Stimulated activated CD8-positive, alpha-beta memory T cell treated with anti-CD3 and anti-CD28 coated beads, Interleukin-2, amount 100 ng/mL, for 1 hour (primary cell): ENCODE measurements at places on chromosomes 7 and 10.

- DNase-seq: no peak
These were observed 74.7 kb upstream of the ITGB1 start for GRCh38 chr10:33032654-33033151.

DNA sequence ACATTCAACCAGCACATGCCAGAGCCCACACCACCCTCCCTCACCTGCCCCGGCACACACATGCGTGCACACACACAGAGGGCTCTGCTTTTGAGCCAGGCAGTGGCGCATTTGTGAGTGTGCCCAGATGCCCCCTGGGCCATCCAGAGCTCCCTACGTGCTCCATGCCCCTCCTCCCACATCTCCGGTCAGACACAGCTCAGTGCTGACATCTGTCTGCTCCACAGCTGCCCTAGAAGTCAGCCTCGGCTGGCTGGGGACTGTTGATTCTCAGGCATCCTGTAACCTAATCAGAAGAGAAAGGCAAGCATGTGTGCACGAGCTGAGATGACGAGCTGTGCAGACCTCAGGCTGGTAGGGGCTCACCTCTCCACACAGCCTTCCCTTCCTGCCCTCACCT lies 135.1 kb downstream of the ZMIZ1 start:
- no peak for DNase-seq

DNA sequence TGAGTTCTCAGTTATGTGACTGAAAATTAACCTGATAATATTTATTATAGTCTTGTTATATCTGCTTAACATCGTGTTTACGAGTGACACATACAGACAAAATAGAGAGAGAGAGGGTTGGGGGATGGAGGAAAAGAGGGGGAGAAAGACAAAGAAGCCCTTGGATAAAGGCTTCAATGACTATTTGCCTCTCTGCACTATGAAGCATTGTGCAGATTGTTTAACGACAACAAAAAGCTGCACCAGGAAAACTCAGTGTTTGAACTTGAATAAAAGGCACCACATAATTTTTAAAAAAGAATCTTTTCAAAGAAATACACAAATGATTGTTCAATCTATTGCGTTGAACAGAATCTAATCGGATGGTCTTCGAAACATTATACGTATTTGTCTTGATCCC lies 27.8 kb downstream of the MAGI2 start:
- no peak for DNase-seq

GRCh38 chr10:104376784-104377300 lies 23.2 kb downstream of the CFAP58 start:
- DNase-seq: no peak

DNA sequence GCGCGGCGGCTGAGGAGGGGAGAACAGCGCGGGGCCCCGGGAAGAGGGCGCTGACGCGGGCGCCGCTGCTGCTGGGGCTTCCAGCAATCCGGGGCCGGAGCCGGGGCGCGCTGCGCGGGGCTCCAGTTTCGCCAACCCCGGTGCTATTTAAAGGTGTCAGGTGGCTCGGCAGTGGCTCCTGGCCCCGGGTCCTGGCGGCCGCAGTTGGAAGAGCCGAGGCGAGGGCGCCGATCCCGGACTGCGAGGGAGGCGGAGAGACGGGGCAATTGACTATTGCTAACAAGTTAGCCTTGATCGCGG lies 347 bp downstream of the LBX1 start:
- no peak for DNase-seq

DNA sequence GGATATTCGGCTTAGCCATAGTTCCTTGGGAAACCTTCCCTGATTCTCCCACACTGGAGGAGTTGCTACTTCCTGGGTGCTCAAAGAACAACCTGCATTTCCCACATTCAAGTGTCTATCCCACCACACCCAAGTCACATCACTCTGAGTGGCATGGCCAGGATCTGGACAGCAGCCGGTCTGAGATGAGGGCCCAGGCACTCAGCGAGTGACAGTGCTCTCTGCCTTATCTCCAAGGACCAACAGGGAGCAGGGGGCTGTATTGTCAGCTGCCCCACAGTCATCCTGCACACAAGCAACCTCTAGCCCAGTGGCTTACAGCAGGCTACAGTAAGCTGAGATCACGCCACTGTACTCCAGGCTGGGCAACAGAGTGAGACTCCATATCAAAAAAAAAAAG lies 16.1 kb upstream of the SLC18A3 start:
- DNase-seq: no peak

DNA sequence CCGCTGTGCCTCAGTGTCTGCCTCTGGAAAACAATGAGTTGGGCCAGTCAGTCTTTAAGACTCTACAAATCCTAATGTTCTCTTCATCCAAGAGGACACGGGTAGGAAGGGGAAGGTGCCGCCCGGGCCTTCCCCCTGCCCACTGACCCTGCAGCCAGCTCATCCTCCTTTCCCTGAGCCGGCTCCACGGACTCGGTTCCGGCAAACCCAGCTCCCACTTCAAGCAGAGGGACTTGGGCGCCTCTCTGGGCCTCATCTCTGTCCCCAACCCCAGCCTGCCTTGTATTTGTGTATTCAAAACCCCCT lies 95.6 kb downstream of the C10orf105 start:
- DNase-seq: no peak

DNA sequence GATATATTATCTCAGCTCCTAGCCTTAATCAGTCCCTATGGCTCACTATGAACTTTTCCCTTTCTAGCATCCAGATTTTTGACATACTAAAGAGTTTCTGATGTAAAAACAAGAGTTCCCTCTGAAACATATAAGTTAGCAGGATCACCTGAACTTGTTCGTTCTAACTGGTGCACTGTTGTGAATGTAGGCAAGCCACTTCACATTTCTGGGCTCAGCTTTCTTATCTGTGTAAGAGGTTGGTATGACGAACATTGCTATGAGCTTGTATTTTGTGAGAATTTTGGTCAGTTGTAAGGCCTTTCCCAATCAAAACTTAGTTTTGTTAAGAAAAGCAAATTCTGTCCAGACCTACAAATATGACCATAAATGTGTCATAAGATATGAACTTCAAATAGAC lies 46.1 kb downstream of the MAGI2 start:
- DNase-seq: no peak
